ENCODE measurements at places on chromosomes 7 and 10.

DNA sequence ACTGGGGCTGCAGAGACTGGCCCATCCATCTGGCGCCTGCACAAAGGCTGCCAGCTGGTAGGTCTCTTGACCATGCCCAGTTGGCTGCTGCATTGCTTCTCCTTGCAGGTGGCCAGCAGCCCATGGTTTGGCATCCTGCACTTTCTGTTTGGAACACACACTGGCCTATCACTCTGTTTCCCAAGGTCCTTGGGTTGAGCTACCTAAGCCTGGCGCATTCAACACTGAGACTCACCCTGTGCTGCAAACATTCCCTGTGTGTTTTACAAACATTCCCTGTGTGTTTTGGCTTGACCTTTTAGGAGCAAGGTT lies 55.5 kb downstream of the TACR2 start:
- DNase-seq = no peak

GRCh38 chr10:69303632-69304051 lies 25.3 kb downstream of the HK1 start:
- DNase-seq = no peak

GRCh38 chr7:87512906-87513305 lies 37.4 kb upstream of the ABCB4 start:
- DNase-seq = no peak

DNA sequence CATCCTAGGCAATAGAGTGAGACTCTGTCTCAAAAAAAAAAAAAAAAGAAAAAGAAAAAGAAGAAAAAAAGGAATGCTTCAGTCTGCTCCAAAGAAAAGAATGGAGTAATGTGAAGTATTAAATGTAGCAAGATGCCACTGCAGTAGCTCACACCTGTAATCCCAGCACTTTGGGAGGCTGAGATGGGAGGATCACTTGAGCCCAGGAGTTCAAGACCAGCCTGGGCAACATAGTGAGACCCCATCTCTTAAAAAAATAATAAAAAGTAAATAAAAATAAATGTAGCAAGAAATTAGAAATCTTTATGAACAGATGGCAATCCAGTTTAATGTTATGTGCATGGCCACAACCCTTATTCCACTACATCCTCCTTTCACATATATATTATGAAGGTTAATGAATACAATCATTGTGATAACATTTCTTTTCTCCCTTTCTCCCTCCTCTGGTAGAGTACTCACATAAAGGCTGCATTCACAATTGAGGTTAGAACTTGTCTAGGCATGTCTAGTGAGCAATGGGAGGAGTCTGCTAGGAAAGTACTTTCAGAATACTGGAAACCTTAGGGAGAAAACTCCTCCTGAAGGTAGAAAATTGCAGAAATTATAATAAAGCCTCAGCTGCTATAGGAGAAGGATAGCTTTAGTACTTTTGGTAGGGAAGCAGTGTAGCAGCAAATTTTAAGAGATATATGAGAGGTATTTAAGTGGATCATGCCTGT lies 20.4 kb downstream of the KLLN start:
- no peak for DNase-seq

- DNase-seq = no peak
These were observed 474.8 kb upstream of the PFKP start for GRCh38 chr10:2592360-2593160.

- DNase-seq = no peak
These were observed 105.6 kb downstream of the APBB1IP start for GRCh38 chr10:26543567-26544306.

- no peak for DNase-seq
These were observed 61.0 kb upstream of the EFCAB10 start for GRCh38 chr7:105642264-105642663.

All from stimulated activated CD4-positive, alpha-beta T cell treated with anti-CD3 and anti-CD28 coated beads, Interleukin-15, amount 100 ng/mL, for 1 hour (primary cell).